ENCODE measurements at places on chromosomes 4 and X.
A peak's percentile ranks its signal among the peaks of the same experiment; 100 is the strongest.

GRCh38 chrX:133402042-133402453 lies 13.2 kb downstream of the GPC4 start:
- no peak for DNase-seq

GRCh38 chrX:46029777-46030176 lies 515.4 kb downstream of the ZNF674 start:
- DNase-seq, result no peak

GRCh38 chr4:84683064-84683850 lies 100.3 kb downstream of the CDS1 start:
- DNase-seq, result no peak

DNA sequence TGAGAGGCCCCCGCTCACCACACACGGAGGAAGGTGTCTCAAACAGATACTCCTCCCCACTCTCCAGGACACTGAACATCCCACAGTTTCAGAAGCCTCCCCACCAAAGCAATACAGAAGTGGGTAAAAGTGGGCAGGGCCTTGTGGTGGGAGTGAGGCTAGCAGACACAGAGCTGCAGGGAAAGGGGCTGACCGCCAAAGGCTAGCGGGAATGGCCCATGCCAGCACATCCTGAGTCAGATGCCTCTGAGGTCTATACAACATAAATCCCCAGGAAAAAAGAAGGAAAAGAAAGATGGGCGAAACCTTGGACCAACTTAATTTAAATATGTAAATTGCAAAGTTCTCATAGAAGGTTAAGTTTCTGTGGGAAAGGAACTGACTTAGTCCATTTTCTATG lies 21.9 kb upstream of the ARHGAP10 start:
- no peak for DNase-seq

- no peak for DNase-seq
These were observed 42.1 kb downstream of the TRIM61 start for GRCh38 chr4:164935363-164935762.

DNA sequence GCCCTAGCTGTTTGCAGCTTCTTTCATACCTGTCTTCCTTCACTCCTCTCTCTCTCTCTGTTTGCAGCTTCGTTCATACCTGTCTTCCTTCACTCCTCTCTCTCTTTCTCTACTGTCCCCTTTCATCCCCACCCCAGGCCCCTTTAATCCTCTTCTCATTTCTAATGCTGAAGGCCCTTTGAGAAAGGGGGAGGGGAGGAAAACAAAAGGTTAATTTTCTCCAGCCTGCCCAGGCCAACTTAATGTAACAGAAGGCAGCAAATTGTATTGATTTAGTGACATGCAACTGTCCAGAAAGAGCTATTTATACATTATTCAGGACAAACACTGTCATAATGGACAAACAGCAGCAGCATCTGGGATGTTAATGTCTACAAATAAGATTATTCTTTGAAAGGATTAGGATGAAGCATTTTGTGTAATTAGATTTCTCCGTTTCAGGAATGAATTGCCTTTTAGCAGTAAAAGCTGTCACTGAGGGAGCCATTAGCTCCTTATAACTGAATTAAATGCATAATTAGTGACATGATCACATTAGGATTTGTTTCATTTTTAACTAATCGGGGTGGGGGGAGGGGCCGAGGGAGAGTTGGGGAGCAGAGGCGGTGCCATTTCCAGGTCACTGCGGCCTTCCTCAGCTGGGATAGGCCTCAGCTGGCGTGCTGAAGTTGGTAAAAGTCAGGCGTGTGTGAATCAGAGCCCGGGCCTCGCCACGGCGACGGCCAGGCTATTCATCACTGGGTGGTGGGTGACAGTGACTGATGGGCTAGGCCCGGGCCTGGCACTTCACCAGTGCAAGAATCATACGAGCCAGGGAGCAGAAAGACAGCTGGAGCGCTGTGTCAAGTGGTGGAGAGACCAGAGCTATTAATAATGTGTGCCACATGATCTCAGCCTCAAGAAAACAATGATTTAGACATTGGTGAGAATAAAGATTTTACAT lies 174.5 kb downstream of the NKX6-1 start:
- DNase-seq, result no peak

GRCh38 chr4:688854-689681 lies at the start of gene SLC49A3:
Gene SLC49A3 (minus strand): TSS chr4:689151. CDS start chr4:689127, 24 bp downstream.
- DNase-seq, result no peak

GRCh38 chr4:123298801-123299200 lies 97.8 kb upstream of the SPRY1 start:
- no peak for DNase-seq

DNA sequence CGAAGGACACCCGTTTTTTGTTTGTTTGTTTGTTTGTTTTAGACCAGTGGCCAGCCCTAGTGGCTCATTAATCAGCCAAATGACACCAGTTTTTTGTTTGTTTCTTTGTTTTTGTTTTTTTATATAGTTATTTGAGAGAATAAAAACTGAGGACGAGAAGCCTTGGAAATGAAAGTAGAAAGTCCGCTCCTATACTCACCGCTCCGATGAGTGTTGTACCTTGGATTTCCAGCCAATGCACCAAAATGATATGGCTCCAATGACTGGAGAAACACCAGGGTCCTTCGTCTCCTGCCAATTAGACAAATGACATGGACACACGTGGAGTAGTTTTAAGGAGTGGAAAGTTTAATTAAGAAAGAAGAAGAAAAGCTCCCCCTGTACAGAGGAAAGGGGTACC lies 87.9 kb downstream of the ZXDA start:
- no peak for DNase-seq

DNA sequence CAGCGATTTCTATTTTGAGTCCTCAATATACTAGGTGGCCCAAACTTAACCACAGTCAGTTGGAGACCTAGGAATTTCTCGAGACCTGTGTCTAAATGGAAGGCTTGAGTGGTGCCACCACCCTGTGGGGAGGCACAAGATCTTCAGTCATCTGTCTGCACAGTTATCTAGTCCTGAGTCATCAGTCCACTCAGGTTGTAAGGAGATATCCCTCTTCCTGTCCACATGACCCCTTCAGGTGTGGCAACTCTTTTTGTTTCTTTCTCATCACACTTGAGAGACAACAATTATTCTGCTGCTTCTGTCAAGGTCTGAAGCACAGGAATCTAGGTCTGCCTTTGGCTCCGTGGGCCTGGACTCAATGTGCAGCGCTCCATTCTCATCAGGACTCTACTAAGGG lies 64.4 kb upstream of the IBSP start:
- DNase-seq, result no peak

DNA sequence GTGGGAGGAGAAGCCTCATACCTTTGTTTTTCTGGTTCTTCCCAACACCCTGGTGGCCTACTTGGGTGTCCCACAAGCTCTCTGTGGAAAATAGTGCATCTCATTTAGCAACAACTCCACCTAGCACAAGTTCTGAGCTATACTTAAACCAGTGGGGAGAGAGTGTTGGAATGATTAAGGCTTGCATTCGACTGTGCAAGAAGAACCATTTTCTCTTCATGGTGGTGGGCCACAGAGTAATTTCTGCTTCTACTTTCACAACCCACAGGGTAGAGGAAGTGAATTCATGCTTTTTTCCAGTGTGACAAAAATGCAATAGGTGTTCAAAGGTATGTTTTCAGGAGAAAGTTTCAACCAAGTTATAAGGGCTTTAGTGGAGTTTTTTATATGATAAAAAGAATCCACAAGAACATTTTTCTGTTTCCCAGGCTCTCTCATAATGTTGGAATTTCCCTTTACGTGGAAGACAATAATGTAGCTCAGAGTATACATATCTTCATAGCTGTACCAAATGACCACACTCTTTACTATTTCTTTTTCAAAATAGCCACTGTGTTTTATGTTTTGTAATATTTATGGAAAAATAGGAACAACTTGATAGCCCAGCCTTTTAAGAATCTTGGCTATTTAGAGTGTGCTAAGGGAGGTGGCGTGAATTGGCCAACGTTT lies 80.3 kb upstream of the HHIP start:
- DNase-seq, result no peak

DNA sequence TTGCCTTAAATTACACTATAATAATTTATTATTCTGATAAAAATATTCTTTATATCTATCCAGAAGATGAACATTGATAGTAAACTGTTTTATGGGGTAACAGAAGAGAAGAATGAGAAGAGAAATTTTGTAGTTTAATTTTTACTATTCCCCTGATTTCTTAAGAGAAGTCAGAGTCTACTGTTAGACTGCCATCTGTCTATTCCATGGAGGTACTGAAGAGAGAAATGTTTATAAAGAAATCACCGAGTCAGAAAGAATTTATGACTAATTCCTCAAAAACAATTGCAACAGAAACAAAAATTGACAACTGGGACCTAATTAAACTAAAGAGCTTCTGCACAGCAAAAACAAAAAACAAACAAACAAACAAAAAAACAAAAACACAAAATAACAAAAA lies 149.9 kb downstream of the FGF16 start:
- DNase-seq, result no peak

GRCh38 chrX:65528293-65528692 lies 6.3 kb downstream of the LAS1L start:
- DNase-seq, result no peak

DNA sequence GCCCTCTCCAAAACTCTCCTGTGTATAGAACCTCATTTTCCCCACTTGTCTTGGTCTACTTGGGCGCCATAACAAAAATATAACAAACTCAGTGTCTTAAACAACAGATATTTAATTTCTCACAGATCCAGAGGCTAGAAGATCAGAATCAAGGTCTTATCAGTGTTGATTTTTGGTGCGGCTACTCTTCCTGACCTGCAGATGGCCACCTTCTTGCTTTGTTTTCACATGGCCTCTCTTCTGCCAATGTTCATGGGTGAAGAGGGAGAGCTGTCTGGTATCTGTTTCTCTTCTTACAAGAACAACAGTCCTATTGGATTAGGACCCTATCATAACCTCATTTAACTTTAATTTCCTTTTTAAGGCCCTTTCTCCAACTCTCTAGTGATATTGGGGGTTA lies 177.3 kb downstream of the PABPC4L start:
- DNase-seq, result no peak

- DNase-seq, result no peak
These were observed 106.3 kb downstream of the LINC00632 start for GRCh38 chrX:140815868-140816267.

DNA sequence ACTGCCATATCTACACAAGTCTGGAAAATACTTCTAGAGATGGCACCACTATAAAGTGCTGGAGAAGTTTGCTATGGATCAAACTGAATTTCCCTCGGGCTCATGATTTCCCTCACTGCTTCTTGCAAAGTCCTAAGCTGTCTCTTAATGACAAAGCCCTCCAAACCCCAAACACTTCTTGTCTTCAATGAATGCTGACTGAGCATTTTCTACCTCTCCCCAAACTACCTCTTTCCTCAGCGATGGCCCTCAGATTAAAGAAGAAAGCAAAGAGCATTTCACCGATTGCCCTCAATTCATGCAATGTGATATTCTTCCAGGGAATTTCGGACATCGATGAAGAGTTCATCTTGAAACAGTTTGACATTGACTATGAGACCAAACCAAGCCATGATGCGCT lies 19.7 kb downstream of the FAM47E start:
- DNase-seq, result no peak

GRCh38 chr4:148346657-148347056 lies 95.6 kb downstream of the NR3C2 start:
- no peak for DNase-seq

DNA sequence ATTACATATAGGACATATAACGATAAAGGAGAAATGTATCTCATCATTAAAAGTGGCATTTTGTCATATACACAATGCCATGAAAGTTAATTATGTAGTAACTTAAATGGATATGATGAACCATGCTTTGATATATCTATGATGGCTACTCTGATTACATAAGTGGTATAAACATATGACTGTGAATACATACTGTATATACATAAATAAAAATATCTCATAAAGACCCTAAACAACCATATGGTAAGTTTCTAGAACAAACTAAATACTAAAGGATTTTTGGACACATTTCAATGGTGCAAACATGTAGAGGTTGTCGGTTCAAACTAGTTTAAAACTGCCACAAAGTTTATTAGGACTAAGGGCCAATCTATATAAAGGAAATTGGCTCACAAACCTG lies 849.6 kb upstream of the INTU start:
- DNase-seq, result no peak

DNA sequence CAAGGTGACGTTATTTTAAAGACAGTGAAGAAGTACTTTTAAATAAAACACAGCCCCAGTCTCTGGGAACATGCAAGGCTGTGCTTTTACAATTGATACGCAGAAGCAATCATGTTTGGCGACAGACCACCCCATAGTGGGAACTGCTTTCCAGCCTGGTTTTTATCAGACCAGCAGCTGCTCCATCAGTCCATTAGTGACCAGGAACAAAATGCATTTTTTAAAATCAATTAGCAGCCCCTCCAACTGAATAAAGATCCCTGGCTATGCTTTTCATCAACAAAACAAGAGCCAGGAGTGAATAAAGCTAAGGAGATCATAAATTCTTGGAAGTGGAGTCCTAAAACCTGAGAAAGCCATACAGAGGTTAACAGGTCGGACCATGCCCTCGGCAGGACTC lies 153.0 kb upstream of the TENM3 start:
- DNase-seq, result no peak

DNA sequence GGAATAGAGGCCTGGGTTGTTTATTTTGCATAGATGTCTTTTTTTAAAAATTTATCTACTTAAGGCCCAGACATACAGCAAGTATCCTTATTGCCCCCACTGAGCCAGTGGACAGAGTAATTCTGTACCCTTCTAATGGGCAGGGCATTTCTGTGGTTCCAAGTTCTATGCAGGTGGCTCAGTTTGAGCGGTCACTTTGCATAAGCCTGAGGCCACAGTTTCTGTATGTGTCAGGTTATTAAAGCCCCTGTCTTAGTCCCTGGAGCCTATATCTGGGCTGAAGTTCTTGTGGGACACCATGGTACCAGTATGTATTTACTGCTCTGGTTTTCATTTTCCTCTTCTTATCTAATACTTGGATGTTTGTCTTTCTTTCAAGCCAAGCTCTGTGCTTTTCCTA lies 168.8 kb downstream of the MID1IP1 start:
- no peak for DNase-seq

- DNase-seq, result peak; percentile 55
These were observed 18.5 kb downstream of the SORCS2 start for GRCh38 chr4:7210824-7211223.

DNA sequence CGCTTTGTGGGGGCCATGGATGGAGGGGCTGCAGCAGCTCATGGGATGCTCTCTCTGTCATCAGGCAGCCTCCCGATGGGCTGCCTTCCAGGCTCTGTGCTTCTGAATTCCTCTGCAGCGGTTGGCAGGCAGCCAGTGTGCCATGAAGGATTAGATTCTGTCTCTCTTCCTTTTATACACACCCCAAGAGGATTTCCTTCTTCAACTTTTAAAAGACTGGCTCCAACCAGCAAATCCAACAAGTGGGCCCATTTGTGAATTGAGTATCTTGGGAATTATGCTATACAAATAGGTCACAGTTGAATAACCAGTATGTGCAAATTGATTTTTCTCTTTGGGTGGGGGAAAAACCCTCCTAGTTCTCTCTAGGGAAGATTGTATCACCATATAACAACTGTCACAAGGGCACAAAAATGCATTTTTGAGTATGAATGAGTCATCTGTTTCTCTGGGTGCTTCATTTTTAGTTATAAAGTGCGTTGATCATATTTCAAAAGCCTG lies 96.8 kb upstream of the FAT1 start:
- DNase-seq, result no peak
